ENCODE measurements at places on chromosomes 4 and X. TPM values are rescaled to one million over a fixed set of nuclear protein-coding genes. Genes with fewer than 3 reads are reported as not detected.

DNA sequence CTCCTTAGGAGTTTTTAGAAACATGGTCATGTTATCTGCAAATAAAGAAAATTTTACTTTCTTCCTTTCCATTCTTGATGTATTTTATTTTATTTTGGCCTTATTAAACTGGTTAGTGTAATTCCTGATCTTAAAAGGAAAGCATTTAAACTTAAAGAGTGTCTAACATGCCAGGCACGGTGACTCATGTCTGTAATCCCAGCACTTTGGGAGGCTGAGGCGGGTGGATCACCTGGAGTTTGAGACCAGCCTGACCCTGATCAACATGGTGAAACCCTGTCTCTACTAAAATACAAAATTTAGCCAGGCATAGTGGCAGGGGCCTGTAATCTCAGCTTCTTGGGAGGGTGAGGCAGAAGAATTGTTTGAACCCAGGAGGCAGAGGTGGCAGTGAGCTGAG is 281.3 kb downstream of the PTTG2 start:
- H3K4me3 ChIP-seq = no peak overlapping the region
- DNase-seq = no peak
- no peak overlapping the region for H3K27ac ChIP-seq
- no peaks in the 10 kb centered on the region for H3K36me3 ChIP-seq
- H3K27me3 ChIP-seq = no peaks in the 10 kb centered on the region

GRCh38 chrX:49257846-49258748 is 6.4 kb downstream of the FOXP3 start:
- no peaks in the 10 kb centered on the region for H3K36me3 ChIP-seq
- no peaks in the 10 kb centered on the region for H3K27me3 ChIP-seq
- H3K4me3 ChIP-seq = no peak overlapping the region
- no peaks in the 10 kb centered on the region for H3K4me1 ChIP-seq

DNA sequence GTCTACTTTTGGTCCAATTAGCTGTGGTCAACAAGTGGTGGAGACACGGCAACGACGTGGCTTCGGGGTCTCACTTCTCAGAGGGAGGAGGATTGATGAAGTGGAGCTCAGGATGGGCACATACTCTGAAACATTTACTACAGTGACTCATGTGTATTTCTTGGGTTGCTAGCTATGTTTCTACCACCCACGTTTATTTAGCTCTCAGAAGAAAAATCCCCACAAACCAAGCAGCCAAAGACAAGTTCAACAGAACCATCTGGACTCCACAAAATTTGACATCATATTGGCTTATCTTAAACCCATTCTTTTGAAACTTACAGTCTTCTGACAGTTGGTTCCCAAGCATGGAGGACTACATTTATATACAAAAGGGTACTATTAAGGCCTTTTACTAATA is 158.0 kb downstream of the CBLL2 start:
- no peak overlapping the region for H3K4me3 ChIP-seq
- H3K4me1 ChIP-seq = no peaks in the 10 kb centered on the region

DNA sequence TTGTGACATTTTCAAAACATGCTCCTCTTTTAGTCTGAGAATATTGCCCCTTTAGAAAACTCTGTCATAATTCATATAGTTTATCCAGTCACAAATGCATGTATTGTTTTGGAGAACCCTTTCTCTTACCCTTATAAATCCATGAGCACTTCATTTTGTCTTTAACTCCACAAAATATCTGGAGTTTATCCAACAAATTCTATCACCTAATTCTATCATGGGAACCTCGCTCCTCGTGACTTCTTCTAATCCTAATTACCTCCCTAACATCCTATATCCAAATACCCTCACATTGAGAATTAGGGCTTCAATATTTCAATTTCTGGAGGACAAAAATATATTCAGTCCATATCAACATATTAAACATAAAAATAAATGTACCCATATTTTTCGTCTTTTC is 1565.9 kb downstream of the ARAP2 start:
- no peaks in the 10 kb centered on the region for H3K27me3 ChIP-seq
- no peaks in the 10 kb centered on the region for H3K4me1 ChIP-seq
- no peak overlapping the region for H3K4me3 ChIP-seq

DNA sequence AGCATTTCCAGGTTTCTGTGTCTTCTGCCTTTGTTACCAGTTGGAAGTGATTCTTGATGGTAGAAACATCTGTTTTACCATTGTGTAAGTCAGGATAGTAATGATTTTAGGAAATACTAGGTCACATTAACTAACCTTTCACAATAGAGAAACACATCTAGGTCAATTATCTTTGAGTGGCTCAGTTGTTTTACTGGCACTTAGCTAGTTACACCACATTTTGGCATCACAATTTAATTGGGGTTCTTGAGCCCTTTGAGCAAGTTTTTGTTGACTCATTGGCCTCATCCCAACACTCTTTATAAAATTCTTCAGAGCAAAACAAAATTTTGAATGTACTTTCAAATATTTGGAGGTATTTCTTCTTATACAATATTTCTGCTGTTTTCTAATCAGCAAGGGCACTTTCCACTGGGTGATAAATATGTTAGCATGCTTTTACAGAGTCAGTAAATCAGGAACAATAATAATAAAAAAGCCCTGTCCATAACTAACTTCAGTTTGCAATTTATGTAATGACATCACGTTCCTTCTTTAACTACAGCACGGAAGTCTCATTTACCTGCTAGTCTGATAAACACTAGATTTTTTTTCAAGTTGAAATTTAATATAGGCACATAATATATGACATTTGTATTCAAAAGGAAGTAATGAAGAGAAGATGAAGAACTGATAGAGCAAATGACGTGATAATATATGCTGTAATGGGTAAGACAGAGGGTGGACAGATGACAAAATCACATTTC is 64.8 kb upstream of the GK2 start:
- H3K27me3 ChIP-seq = no peaks in the 10 kb centered on the region
- H3K4me1 ChIP-seq = no peaks in the 10 kb centered on the region
- H3K4me3 ChIP-seq = no peak overlapping the region
- no peak for DNase-seq
- no peak overlapping the region for H3K27ac ChIP-seq

DNA sequence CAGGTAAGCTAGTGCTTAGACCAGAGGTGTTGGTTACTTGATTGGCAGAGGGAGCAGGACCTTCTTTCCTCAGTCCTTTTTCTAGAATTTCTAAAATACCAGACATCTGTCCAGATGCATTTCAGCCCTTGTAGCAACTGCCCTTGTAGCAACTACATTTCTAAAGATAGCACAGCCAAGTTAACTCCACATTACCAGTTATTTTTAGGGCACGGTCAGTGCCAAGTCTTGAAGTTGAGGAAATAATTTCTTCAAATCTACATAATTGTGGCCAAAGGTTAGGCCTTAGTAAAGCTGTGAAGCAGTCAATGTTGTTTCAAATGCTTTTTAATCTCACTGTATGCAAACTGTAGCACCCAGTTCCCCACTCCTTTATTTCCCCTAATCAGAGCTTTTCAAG is 62.9 kb downstream of the MID1IP1 start:
- no peak overlapping the region for H3K4me3 ChIP-seq
- no peaks in the 10 kb centered on the region for H3K36me3 ChIP-seq
- peaks cover 21% of the 10 kb centered on the region for H3K4me1 ChIP-seq
- no peak overlapping the region for H3K27ac ChIP-seq

- no peaks in the 10 kb centered on the region for H3K27me3 ChIP-seq
- H3K27ac ChIP-seq = no peak overlapping the region
- H3K4me3 ChIP-seq = no peak overlapping the region
- no peaks in the 10 kb centered on the region for H3K36me3 ChIP-seq
- no peaks in the 10 kb centered on the region for H3K4me1 ChIP-seq
These were observed 663.6 kb downstream of the STIM2 start for GRCh38 chr4:27524224-27524623.

GRCh38 chrX:22665818-22666217 is 333.9 kb upstream of the DDX53 start:
- no peak for DNase-seq
- H3K36me3 ChIP-seq = no peaks in the 10 kb centered on the region
- no peaks in the 10 kb centered on the region for H3K4me1 ChIP-seq
- no peaks in the 10 kb centered on the region for H3K27me3 ChIP-seq
- no peak overlapping the region for H3K4me3 ChIP-seq

DNA sequence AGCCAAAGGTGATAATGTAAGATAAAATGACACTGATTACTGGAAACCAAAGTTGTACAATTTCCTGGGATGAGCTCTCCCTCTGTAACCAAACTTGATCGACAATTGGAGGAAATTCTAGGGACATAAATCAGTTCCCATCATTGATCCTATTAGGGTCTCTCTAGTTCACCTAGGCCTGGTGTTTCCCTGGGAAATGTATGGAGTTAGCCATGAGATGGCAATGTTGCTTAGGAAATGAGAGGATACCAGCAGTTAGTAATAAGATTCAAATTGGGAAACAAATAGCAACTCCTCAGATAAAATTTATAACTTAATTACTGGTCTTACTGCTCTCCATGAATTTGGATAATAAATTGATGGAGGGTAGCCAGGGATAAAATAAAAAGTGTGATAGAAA is 52.2 kb downstream of the SPATA18 start:
- no peak overlapping the region for H3K27ac ChIP-seq
- no peaks in the 10 kb centered on the region for H3K27me3 ChIP-seq
- H3K4me1 ChIP-seq = no peaks in the 10 kb centered on the region
- no peaks in the 10 kb centered on the region for H3K36me3 ChIP-seq

- peak; percentile 89 for DNase-seq
- peak overlapping the region; percentile 74 for H3K27ac ChIP-seq
These were observed 208.7 kb downstream of the SOWAHB start for GRCh38 chr4:76689145-76689817.

DNA sequence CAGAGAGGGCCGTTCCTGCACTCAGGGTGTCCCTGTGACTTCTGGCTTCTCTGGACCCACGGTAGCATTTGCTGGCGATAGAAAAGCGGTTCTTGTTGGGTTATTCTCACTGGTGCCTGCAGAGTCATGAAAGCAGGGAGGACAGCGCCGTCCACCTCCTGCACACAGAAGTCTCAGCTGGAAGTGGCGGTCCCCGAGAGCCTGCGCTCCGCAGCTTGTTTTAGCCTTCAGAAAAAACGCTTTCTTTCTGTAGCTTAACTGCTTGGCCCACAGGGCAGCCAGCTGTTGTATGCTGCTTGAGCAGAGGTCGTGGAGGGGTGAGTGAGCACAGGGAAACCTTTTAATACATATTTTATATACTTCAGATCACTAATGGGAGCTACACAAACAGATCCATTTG is 400.7 kb upstream of the FAT1 start:
- H3K4me3 ChIP-seq = no peak overlapping the region
- H3K27ac ChIP-seq = no peak overlapping the region
- DNase-seq = no peak
- H3K4me1 ChIP-seq = no peaks in the 10 kb centered on the region
- no peaks in the 10 kb centered on the region for H3K36me3 ChIP-seq
- H3K27me3 ChIP-seq = no peaks in the 10 kb centered on the region

- H3K27me3 ChIP-seq = no peaks in the 10 kb centered on the region
- peaks cover 12% of the 10 kb centered on the region for H3K4me1 ChIP-seq
- no peak overlapping the region for H3K27ac ChIP-seq
- H3K4me3 ChIP-seq = no peak overlapping the region
- no peak for DNase-seq
These were observed 25.5 kb downstream of the PRMT9 start for GRCh38 chr4:147658501-147658900.

DNA sequence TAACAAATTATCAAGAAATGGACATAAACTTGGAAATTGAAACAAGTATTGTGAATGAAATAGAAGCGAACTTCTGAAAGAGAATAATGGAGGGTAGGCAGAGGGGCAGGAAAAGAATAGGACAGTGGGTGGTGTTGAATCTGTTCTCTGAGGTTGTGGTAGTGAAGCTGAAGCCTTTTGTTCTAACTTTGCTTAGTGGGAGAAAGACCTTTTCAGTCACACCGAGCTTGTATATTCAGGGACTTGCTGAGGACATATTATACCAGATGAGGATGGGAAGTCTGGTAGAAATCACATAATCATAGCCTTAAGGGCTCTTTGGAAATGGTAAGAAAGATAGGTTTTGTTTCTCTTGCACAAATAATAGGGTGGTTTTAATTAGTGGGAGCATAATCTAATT is 115.4 kb upstream of the NDST4 start:
- H3K4me3 ChIP-seq = no peak overlapping the region
- no peaks in the 10 kb centered on the region for H3K27me3 ChIP-seq
- peak; percentile 27 for DNase-seq
- no peaks in the 10 kb centered on the region for H3K36me3 ChIP-seq

DNA sequence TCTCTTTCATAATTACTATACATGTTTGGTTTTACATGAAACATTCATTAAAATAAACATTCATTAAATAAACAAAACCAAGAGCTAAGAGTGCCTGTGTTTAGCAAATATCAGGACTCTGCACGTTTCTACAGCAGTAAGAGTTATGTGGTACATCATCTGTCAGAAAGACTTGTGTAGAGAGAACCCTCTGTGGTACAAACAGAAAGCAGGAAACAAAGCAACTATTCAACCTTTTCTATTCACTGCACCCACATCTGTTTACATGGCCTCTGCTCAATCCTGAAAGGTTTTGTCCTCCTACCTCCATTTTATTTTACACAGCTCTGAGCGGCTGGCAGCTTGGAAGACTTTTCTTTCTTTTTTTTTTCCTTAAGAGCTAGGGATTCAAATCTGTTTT is 90.7 kb upstream of the PCDH18 start:
- peaks cover 9% of the 10 kb centered on the region for H3K4me1 ChIP-seq
- no peaks in the 10 kb centered on the region for H3K36me3 ChIP-seq
- H3K4me3 ChIP-seq = no peak overlapping the region
- peak; percentile 17 for DNase-seq

GRCh38 chrX:71321731-71322130 is 20.2 kb downstream of the ITGB1BP2 start:
- H3K4me1 ChIP-seq = no peaks in the 10 kb centered on the region
- no peak overlapping the region for H3K27ac ChIP-seq
- H3K27me3 ChIP-seq = no peaks in the 10 kb centered on the region
- no peak overlapping the region for H3K4me3 ChIP-seq
- H3K36me3 ChIP-seq = no peaks in the 10 kb centered on the region

DNA sequence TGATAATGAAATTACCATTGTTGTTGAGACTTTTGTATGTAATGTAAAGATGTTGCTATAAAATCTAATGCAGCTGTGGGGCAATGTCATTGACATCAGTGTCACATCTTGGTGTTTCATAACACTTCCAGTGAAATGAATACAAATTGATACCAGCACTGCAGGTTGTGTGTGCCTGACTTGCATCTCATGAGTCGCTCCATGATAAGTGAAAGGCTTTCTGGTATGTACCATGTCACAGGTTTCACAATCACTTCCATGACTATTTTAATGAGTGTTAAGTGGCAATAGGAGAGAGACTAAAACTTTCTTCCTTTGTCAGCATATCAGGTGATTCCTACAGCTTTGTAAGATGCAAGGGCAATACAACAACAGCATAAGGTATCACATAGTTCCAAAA is 94.4 kb downstream of the ABCB7 start:
- H3K27ac ChIP-seq = no peak overlapping the region
- DNase-seq = no peak
- no peak overlapping the region for H3K4me3 ChIP-seq
- H3K27me3 ChIP-seq = no peaks in the 10 kb centered on the region
- H3K4me1 ChIP-seq = no peaks in the 10 kb centered on the region

Gene RAB9B
- total RNA-seq = 0.78 TPM

Gene ZMYM3
- total RNA-seq = 67.6 TPM

Gene CLDN34
- total RNA-seq = 0.19 TPM

Gene SFRP2
- total RNA-seq = 214 TPM

Gene CXCL9
- total RNA-seq = not detected

Gene LRCH2
- total RNA-seq = 8.6 TPM

Gene NRK
- total RNA-seq = 15.0 TPM

Gene KCND1
- total RNA-seq = 5.3 TPM

Gene WDR17
- 4.3 TPM for total RNA-seq

Gene GAGE2A
- total RNA-seq = not detected

Gene CD40LG
- not detected for total RNA-seq

Gene XAGE3
- total RNA-seq = not detected

Gene CYBB
- total RNA-seq = 0.04 TPM
